ENCODE measurements at places on chromosomes 7 and 10. TPM values are rescaled to one million over a fixed set of nuclear protein-coding genes. Genes with fewer than 3 reads are reported as not detected.

- no peak overlapping the region for H3K4me3 ChIP-seq
- H3K27me3 ChIP-seq: peaks cover 16% of the 10 kb centered on the region
- H3K27ac ChIP-seq: no peak overlapping the region
- no peaks in the 10 kb centered on the region for H3K36me3 ChIP-seq
Observed at GRCh38 chr7:42194238-42194637, 42.8 kb downstream of the GLI3 start.

DNA sequence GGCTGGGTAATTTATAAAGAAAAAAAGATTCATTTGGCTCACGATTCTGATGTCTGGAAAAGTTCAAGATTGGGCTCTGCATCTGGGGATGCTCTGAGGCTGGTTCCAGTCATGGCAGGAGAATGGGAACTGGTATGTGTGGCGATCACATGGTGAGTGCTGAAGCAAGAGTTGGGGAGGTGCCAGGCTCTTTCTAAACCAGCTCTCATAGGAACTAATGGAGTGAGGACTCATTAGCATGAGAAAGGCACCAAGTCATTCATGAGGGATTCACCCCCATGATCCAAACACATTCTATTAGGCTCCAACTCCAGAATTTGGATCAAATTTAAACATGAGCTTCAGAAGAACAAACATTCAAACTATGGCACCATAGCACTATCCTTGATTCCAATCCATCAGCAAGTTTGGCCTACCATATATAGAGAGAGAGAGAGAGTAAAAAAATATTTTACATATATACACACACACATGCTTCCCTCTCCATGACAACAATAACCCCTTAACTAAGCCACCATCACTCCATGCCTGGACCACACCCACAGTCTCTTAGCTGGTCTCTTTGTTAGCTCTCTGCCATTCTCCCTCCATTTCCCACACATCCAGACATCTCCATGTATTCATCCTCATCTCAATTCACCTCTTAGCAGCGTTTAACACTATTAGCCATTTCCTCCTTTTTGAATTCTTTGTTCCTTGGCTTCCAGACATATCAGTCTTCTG lies 57.9 kb downstream of the NPY start:
- no peak overlapping the region for H3K27ac ChIP-seq
- DNase-seq: no peak
- H3K36me3 ChIP-seq: no peaks in the 10 kb centered on the region

- H3K4me3 ChIP-seq: no peak overlapping the region
- peaks cover 57% of the 10 kb centered on the region for H3K4me1 ChIP-seq
- no peak for DNase-seq
- H3K27ac ChIP-seq: no peak overlapping the region
- H3K36me3 ChIP-seq: no peaks in the 10 kb centered on the region
Observed at GRCh38 chr7:35025369-35025870, 11.9 kb downstream of the DPY19L1 start.

- H3K27ac ChIP-seq: no peak overlapping the region
- no peak for DNase-seq
- no peaks in the 10 kb centered on the region for H3K4me1 ChIP-seq
- H3K4me3 ChIP-seq: no peak overlapping the region
- H3K27me3 ChIP-seq: no peaks in the 10 kb centered on the region
Observed at GRCh38 chr7:144529269-144529926, 125.9 kb upstream of the NOBOX start.

The STOX1 gene
- 2.7 TPM for total RNA-seq

The SP4 gene
- total RNA-seq: 15.9 TPM

GRCh38 chr7:157043745-157044144 lies 33.3 kb upstream of the MNX1 start:
- H3K4me1 ChIP-seq: peaks cover 25% of the 10 kb centered on the region
- H3K4me3 ChIP-seq: no peak overlapping the region
- H3K27me3 ChIP-seq: peaks cover 34% of the 10 kb centered on the region
- no peak overlapping the region for H3K27ac ChIP-seq
- DNase-seq: no peak
- H3K36me3 ChIP-seq: no peaks in the 10 kb centered on the region

- H3K36me3 ChIP-seq: no peaks in the 10 kb centered on the region
- no peak for DNase-seq
- H3K4me3 ChIP-seq: no peak overlapping the region
- no peak overlapping the region for H3K27ac ChIP-seq
- no peaks in the 10 kb centered on the region for H3K27me3 ChIP-seq
Observed at GRCh38 chr10:3401491-3401938, 228.9 kb upstream of the PITRM1 start.

DNA sequence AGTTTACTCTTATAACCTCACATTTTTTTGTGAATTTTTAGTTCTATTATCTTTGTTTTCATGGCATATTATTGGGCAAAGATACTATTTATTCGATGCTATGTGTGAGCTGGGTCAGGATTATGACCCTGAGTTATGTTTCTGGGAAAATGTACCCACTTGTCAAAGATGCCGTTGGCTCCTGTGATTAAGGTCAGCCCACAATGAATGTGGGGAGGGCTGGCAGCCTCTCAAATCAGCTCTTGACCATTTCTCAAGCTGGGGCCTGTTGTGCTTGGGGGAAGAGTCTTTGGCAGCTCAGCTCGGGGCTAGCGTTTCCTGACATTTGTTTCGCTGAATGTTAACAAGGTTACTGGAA lies 97.5 kb downstream of the TCF7L2 start:
- H3K36me3 ChIP-seq: peaks cover 8% of the 10 kb centered on the region
- H3K27me3 ChIP-seq: no peaks in the 10 kb centered on the region

- no peak for DNase-seq
- no peak overlapping the region for H3K4me3 ChIP-seq
- H3K27ac ChIP-seq: no peak overlapping the region
- H3K4me1 ChIP-seq: no peaks in the 10 kb centered on the region
- peaks cover 4% of the 10 kb centered on the region for H3K36me3 ChIP-seq
- H3K27me3 ChIP-seq: no peaks in the 10 kb centered on the region
Observed at GRCh38 chr10:33107953-33108352, 149.9 kb upstream of the ITGB1 start.

The ELN gene
- total RNA-seq: 0.39 TPM

DNA sequence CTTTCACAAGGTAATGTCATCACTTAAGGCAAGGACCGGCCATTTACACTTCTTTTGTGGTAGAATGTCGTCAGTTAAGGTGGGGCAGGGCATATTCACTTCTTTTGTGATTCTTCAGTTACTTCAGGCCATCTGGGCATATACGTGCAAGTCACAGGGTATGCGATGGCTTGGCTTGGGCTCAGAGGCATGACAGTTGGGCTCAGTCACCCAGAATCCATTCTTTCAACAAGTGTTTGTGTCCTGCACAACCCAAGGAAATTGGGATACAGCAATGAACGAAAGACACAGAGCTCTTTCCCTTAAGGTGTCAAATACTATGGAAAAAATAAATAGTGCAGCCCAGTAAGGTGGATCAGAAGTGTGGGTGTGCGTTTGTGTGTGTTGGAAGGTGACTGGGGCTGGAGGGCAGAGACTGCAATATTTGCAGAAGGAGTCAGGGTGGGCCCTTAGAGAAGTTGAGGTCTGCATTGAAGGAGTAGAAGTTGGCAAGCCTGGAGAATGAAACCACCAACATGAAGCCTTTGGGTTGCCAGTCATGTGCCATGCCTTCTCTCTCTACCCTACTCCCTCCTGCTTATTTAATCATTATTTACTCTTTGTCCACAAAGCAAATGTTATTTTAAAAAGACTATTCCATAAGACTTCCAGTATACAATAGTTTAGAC lies 222.8 kb upstream of the PRKCQ start:
- H3K27ac ChIP-seq: no peak overlapping the region
- no peaks in the 10 kb centered on the region for H3K27me3 ChIP-seq
- H3K4me1 ChIP-seq: no peaks in the 10 kb centered on the region
- DNase-seq: no peak

GRCh38 chr7:74044366-74045350 lies 16.7 kb downstream of the ELN start:
- H3K4me1 ChIP-seq: no peaks in the 10 kb centered on the region
- no peak for DNase-seq
- peaks cover 37% of the 10 kb centered on the region for H3K27me3 ChIP-seq
- no peak overlapping the region for H3K4me3 ChIP-seq

The AMZ1 gene
- 0.12 TPM for total RNA-seq

The CALHM3 gene
- total RNA-seq: not detected

The PPP1R9A gene
- total RNA-seq: 17.9 TPM

The EXOSC1 gene
- 28.6 TPM for total RNA-seq

The PDGFA gene
- 6.4 TPM for total RNA-seq

The SYNPO2L gene
- 0.34 TPM for total RNA-seq

DNA sequence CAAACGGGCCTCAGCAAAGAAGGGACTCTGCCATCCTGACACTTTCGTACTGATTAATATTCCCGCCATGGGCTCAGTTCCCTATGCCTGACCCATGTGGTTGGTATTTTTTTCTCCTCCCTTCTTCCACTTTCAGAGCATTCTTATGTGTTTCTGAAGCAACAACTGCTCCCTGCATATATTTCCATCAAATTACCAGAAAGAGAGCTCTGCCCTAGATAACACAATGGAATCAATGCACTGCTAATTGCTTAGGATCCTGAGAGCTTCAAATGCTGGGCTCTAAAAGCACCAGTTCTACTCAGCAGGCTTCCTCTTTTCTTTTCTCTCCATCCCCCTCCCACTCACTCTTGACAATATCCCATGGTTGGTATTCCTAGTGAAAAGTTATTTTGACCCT lies 5.3 kb downstream of the TECTB start:
- no peak overlapping the region for H3K27ac ChIP-seq
- H3K36me3 ChIP-seq: no peaks in the 10 kb centered on the region
- peaks cover 31% of the 10 kb centered on the region for H3K27me3 ChIP-seq

GRCh38 chr7:152485826-152486225 lies 50.0 kb upstream of the KMT2C start:
- H3K27ac ChIP-seq: no peak overlapping the region
- DNase-seq: no peak
- no peaks in the 10 kb centered on the region for H3K36me3 ChIP-seq
- no peaks in the 10 kb centered on the region for H3K27me3 ChIP-seq
- H3K4me1 ChIP-seq: no peaks in the 10 kb centered on the region
